Activated naive CD4-positive, alpha-beta T cell treated with anti-CD3 and anti-CD28 coated beads for 36 hours (primary cell): ENCODE measurements at places on chromosomes 7 and 10. TPM values are rescaled to one million over a fixed set of nuclear protein-coding genes. Genes with fewer than 3 reads are reported as not detected.

- no peak for DNase-seq
Observed at GRCh38 chr10:96850825-96851224, 18.7 kb downstream of the LCOR start.

DNA sequence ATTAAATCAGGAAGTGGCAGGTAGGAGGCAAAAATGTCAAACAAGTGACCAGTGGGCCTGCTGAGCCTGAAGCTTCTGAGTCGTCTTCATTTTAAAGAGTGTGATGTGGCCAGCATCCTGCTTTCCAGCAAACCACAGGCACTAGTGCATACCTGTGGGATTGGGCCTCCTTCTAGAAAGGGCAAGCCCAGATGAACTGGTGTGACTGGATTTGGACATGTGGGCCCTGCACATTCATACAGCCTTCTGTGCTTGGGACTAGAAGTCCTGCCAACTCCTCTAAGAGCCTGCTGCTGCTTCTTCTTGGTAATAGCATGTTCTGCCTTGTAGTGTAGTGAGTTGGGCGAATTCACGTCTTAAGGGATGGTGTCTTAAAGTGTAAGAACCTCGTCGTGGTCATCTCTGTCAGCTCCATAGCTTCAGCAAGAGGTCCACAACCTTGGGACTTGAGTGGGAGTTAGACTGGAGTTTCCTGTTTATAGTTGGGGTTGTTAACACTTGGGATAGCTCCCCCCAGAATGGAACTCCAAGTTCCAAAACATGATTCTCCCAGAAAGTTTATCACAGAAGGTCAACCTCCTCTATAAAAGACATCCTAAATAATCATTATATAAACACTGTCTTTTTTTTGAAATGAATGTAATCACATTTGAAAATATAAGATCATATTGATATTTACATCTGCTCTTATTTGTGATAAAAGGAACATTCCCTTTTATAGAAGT is 11.2 kb downstream of the BMPER start:
- DNase-seq, result no peak

GRCh38 chr7:10889266-10889898 is 84.3 kb upstream of the PHF14 start:
- peak; percentile 57 for DNase-seq

DNA sequence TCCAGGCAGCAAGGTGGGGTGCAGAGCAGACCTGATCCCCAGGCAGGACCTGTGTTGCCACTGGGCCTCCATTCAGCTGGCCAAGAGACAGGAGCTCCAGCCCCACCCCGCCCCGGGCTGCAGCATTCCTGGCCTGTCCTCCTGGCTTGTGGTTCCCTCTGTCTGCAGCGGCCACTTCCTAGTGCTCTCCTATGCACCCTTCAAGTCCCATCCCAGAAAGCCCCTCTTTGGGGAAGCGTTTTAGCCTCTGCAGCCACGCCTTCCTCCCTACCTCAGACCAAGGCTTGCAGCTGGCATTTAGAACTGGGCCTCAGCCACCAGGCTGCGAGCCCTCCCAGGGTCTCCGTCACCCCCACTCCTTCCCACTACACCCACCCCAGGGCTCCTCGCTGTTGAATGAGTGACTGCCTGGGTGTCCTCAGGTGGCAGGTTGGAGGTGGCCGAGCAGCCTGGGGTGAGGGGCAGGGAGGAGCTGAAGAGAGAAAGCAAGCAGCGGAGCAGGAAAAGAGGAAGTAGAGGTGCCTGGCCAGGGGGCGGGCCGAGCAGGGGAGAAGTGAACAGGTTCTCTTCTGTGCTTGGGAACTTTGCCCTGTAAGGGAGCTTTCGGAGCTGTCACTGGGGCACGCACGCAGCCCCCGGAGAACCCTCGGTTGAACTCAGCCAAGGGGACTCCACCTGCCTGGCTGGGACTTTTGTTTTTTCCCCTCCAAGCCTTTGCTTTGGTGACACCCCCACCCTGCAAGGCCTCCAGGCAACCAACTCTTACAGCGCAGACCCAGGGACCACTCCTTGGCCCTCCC is 109.1 kb upstream of the TNRC18 start:
- DNase-seq, result peak; percentile 79

- DNase-seq, result peak; percentile 1
Observed at GRCh38 chr10:86654411-86655172, at the start of gene OPN4. Gene OPN4, plus strand, starts transcription at chr10:86654547. Its CDS starts 237 bp downstream, at chr10:86654784.

- peak; percentile 55 for DNase-seq
Observed at GRCh38 chr10:114519306-114519669, 115.0 kb upstream of the AFAP1L2 start.

DNA sequence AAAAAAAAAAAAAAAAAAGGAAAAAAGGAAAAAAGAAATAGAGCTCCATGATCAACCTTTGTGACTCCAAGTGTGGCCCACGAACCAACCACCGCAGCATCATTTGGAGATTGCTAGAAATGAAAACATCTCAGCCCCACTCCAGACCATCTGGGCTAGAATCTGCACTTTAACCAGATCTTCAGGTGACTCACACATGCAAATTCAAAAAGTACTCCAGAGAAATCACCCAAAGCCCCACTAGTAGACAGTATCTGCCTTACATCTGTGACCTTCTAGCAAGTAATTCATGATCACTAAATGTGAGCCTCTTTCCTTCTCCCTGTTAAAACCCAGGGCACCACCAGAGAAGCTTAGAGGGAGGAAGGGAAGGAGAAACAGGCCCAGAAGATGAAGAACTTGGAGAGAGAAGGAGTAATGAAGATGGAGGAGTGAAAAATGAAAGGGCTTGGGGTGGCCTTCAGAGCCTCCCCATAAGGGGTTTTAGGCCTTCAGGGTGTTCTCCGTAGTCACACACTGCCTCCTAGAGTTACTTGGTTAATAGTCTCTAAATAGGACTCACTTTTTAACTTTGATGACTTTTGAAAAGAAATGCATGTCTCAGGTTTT is 94.0 kb downstream of the SLC37A3 start:
- peak; percentile 55 for DNase-seq

GRCh38 chr10:9010093-9010492 is 955.6 kb downstream of the GATA3 start:
- DNase-seq, result peak; percentile 39

The OR9A2 gene
- total RNA-seq, result not detected

The CALHM2 gene
- 9.5 TPM for total RNA-seq

The GPR15LG gene
- total RNA-seq, result not detected

The OPN4 gene
- not detected for total RNA-seq
